Effector CD8-positive, alpha-beta T cell (primary cell): ENCODE measurements at places on chromosomes 11 and 22.

GRCh38 chr11:132980670-132981069 lies 551.6 kb downstream of the OPCML start:
- no peak for DNase-seq

- DNase-seq, result no peak
Observed at GRCh38 chr11:73135346-73136284, 6.5 kb downstream of the FCHSD2 start.

DNA sequence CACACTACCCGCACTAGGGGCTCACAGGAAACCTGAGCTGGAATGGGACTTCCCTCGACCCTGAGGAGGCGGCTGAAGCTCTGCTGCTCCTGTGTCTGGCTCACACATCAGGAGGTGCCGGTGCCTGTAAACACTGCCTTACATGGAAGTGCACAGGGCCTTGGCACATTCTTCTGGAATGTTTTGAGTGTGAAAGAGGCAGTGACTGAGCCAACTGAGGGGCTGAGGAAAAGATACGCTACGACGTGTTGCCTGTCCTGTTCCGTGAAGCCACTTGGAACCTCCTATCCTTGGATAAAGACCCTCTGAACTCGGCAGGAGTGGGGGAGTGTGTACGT lies 10.5 kb downstream of the TXN2 start:
- DNase-seq, result no peak

DNA sequence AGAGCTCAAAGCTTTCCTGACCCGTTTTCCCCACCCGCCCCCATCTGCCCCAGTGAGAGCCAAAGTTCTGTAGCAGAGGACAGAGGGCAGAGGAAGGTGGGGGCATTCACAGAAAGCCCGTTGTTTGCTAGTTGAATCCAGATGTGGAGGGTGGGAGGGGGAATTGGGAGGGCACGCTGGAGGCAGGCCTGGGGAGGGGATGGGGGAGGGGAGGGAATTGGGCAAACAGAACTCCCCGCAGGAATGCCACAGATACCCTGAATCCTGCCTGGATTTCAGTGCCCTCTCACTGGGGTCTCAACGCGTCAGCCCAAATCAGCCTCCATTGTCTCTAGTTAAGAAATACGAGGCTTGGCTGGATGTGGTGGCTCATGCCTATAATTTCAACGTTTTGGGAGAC lies 12.9 kb upstream of the OAF start:
- DNase-seq, result no peak

DNA sequence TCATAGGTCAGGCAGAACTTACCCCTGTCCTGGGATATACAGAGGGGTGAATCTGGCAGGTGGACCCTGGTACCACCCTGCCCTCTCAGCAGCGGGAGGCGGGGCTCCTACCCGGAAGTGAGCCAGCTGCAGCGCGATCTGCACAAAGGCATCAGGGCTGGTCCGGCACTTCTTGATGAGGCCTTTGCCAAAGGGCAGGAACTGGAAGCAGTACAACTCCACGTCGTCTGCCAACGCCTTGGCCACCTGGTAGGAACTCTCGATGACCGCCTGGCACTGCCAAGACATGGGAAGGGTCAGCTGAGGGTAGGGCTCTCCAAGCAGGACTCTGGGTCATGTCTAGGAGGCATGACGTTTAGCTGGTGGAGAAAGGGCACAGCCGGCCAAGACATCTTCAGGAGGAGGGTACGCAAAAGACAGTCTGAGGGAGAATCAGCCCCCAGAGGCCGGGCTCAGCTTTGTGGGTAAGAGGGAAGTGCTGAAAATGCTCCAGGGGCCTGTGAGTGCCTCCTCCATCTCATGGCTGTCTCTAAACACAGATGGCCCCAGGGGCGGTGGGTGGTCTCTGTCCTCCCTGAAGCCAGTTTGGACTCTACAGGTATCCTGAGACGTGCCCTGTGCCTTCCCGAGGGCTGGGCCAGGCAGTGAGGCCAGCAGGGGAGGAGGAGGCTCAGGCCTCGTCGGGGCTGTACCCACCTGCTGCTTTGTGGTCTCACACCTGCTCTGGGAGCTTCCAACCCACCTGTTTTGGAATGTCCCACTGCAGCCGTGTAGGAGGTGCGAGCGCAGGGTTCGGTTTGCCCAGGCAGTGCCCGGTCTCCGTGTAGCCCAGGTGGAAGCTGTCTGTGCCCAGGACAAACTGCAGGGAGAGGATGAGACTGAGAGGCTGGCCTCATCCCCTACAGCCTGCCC lies 6.7 kb downstream of the CPT1B start:
- DNase-seq, result no peak

- no peak for DNase-seq
Observed at GRCh38 chr22:31329029-31329428, 17.1 kb downstream of the PATZ1 start.

GRCh38 chr11:40032331-40032730 lies 1427.1 kb downstream of the LRRC4C start:
- DNase-seq, result no peak
